Kidney epithelial cell (primary cell): ENCODE measurements at places on chromosomes 6 and 20.

DNA sequence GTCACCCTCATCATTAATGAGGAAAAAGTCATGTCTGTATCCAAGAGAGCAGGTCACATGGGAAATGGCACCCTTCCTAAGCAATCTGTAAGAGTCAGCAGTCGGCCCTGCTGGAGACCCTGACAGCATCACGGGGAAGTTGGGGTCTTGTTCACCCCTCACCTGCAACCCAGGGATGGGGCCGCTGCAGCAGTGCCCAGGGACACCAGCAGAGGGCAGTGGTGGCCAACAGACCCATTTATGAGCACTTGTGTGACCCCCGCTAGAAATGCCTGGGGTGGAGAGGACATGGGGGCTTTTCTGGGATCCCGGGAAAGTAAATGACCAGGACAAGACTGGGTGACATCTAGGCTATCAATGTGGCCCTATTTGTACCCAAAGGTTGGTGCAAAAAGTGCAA lies 35.9 kb downstream of the ANKRD60 start:
- no peak for DNase-seq

- DNase-seq = no peak
These were observed 112.3 kb upstream of the SYNDIG1 start for GRCh38 chr20:24357177-24357576.

- no peak for DNase-seq
These were observed 108.1 kb downstream of the PCSK2 start for GRCh38 chr20:17334932-17335331.

GRCh38 chr20:50054626-50055511 lies 58.1 kb downstream of the UBE2V1 start:
- peak; percentile 59 for DNase-seq

- no peak for DNase-seq
These were observed 4.6 kb upstream of the TXNDC5 start for GRCh38 chr6:7914991-7915789.

DNA sequence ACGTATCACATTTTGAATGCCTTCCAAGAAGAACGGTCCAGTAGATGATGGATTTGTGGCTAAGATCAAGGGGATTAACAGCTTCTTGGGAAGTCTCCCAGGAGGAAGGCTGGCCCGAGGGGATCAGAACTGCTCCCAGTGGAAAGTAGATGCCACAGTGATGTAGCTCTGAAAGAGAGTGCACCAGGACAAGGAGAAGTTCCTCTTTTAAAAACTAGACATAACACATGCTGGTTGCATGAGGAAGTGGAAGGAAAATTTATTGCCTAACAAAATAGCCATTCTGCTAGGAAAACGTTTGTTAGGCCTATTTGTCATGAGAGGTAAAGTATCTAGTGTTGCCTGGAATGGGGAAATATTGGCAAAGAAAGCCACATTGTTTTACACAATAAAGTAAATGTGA lies 87.8 kb downstream of the CDH26 start:
- no peak for DNase-seq

DNA sequence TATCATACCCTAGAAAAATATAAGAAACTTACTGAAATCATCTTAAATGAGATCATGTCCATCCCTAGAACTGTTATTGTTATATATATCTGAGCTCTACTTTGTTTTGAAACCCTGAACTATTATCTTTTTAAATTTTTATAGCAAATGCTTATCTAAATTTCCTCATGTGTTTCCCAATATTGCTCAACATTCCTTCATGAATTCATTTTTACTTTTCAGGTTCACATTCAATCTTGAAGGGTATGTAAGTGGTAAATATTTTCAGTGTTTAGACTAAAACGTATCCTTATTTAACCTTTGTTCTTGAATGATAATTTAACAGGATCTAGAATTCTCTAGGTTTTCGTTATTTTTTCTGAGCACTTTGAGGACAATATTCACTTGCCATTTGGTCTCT lies 23.9 kb downstream of the PDE7B start:
- DNase-seq = no peak

DNA sequence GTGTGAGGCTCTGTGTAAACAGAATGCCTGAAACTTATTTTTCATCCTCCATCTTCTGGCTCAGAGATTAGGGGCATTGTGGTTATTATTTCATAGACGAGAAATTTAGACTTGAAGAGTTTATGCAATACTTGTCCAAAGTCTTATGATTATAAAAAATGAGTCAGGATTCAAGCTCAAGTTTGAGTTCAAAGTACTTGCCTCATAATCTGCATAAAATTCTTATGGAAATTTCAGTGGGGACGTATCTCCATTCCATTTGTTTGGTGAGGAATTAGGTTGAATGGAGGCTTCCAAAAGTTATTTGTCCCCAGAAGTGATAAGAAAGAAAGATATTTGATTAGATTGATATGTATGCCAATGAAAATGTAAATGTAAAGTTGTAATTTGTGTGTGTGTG lies 93.7 kb upstream of the CLVS2 start:
- no peak for DNase-seq

DNA sequence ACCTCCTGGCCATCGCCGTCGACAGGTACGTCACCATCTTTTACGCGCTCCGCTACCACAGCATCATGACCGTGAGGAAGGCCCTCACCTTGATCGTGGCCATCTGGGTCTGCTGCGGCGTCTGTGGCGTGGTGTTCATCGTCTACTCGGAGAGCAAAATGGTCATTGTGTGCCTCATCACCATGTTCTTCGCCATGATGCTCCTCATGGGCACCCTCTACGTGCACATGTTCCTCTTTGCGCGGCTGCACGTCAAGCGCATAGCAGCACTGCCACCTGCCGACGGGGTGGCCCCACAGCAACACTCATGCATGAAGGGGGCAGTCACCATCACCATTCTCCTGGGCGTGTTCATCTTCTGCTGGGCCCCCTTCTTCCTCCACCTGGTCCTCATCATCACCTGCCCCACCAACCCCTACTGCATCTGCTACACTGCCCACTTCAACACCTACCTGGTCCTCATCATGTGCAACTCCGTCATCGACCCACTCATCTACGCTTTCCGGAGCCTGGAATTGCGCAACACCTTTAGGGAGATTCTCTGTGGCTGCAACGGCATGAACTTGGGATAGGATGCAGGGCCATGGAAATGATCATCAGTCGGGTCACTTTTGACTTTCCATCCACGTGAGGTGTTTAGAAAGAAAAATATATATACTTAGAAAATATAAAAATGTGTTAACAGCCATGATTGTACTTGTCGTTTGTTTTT lies 868 bp downstream of the MC3R start:
- DNase-seq = no peak

DNA sequence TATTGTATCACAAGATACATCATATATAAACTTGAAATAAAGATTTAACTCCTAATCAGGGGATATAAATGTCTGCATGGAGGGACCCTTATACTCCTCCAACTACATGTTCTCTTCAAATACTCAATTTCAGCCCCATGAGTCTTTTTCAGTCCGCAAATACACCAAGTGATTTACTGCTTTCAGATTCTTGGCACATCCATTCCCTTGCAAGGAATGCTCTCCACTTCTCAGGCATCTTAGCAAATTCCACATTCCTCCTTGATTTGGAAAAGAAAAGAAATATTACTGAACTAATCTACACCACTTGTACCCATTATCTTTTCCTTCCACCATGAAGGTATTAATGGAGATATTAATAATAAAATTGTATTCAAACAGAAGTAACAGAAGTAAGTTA lies 999.4 kb upstream of the GJE1 start:
- no peak for DNase-seq

- DNase-seq = no peak
These were observed 4.9 kb downstream of the SLC22A2 start for GRCh38 chr6:160253714-160254113.

DNA sequence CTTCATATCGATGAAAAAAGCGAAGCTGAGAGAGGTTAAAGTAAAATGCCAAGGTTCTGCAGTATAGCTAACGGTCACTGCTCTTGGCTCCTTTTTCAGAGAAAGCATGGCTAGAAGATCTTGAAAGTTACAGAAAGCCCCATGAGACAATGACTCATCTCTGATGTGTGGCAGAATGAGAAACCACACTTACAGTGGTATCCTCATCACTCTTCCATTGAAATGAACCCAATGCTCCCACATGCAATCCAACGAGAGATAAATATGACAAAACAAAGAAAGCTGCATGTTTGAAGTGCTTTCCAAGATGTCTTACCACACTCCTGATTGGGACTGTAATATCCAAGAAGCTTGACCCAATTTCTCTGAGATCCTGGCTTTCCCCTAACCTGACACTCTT lies 694.9 kb downstream of the PRKN start:
- peak; percentile 26 for DNase-seq

DNA sequence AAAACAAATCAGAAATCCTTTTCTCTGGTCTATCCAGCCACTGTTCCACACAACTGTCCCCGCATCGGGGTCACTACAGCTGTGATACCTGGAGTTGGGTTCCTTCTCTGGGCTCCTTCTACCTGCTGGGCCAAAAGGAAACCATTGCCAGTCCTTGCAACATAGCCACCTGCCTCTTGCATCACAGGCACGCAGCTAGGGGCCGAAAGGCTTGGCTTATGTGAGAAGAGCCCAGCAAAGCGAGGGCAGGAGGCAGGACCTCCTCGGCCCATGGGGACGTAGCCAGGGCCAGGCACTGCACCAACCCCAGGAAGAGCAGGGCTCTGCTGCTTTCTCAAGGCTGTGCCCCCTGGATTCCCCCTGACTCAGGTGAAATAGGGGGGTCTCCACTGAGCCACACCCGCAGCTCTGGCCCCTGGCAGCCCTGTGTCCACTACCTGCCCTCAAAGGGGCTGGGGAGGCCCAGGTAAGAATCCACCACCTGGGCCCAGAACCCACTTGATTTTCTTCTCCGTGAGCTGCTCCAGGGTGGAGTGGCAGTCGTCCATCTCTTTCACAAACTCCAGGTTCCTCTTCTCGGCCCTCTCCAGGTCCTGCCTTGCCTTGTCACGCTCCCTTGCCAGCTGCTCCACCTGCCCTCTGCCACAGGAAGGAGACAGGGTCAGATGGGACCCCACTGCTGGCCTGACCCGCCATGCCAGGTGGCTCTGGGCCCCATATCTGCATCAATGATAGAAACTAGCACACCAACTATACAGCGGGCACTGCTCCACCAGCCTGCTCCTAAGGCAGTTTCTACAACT lies 88.9 kb downstream of the GINS1 start:
- DNase-seq = no peak

GRCh38 chr6:144266091-144266649 lies 19.0 kb upstream of the UTRN start:
- DNase-seq = no peak

DNA sequence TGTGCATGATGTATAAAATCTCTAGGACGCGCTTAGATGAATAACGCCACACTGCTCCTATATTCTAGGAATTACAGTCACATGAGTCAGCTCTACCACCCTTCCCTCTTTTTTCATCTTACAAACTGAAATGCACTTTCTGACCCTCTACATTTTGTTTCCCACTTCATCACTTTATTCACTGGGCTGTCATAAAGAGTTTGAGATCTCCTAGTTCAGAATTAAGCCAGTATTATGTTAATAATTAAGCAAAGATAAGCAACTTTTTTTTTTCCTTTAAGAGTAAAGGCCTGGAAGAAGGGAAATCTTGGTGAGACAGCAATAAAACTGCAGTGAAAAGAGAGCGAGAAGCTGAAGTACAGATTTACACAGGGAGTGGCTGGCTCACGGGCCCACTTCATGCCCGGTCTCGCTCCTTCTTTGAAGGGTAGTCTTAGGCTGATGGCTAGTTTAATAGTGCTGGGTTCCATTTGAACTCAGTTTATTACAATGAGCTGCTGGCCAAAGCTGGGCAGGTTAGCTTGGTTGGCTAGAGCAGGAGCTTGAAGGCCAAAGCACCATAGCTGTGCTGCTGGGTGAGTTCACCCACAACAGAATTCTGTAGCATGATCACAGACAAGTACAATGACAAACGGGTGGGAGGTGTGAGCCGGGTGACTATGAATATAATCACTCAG lies 110.6 kb downstream of the MAP7 start:
- no peak for DNase-seq

DNA sequence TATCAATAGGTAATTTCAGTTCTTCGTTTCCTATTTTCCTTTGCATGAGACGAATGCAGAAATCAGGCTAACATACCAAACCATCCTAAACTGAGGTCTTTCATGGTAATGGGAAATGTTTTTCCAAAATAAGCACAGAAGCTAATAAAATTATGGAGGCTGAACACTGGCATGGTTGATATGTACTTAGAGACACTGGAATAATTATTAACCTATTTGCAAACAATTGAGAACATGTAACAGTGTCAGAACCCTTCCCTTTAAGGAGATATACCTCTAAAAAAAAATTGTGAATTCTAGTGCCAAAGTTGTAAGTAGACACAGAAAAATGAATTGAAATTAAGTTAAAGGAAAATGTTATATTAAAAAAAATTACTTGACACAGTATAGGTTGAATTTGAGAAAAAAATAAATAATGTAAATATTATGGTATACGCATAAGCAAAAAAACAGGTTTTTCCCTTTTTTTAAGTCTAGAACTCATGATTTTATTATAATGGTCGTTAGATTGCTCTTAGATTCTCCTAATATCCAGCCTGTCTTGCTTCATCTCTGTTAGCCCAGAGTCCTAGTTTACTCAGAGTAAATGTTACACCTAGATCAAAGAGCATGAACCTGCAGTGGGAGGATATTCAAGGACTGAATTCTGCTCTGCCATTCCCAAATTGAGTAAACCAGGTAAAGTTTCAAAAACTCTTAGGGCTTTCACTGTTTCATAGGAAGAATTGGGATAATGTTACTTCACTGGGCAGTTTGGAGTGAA lies 1.7 kb downstream of the SLC17A2 start:
- no peak for DNase-seq

GRCh38 chr6:27650620-27651370 lies 177.9 kb upstream of the ZNF184 start:
- no peak for DNase-seq

DNA sequence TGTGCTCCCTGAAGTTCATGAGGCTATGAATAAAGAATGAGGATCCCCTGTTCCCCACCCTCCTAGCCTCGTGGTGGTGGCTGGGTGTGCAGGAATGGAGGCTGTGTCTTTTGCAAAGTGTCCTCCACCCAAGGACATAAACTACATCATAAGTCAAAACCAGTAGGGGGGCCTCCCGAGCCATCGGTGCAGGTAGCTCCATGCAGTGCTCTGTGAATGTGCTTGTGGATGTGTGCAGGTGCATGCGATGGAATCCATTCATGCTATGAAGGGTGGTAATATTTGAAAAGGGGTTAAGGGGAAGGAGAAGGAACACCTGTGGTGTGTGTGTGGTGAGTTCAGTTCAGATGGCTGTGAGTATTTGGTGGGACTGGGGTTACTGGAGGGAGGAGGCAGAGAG lies 197.3 kb downstream of the NRN1 start:
- no peak for DNase-seq

GRCh38 chr6:144606083-144606482 lies 320.9 kb downstream of the UTRN start:
- DNase-seq = no peak

DNA sequence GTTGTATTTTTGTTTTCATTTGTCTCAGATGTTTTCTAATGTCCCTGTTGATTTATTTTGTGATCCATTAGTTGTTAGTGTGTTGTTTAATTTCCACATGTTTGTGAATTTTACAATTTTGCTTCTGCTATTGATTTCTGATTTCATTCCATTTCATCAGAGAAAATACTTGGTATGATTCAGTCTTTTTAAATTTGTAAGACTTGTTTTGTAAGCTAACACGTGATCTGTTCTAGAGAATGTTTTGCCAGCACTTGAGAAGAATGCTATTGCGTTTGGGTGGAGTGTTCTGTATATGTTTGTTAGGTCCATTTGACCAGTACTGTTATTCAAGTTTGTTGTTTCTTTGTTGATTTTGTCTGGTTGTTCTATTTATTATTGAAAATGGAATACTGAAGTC lies 53.9 kb downstream of the KIZ start:
- DNase-seq = no peak

GRCh38 chr6:28860581-28860980 lies 63.2 kb downstream of the TRIM27 start:
- no peak for DNase-seq
